Fibroblast of lung (primary cell): ENCODE measurements at places on chromosomes 4 and X. TPM values are rescaled to one million over a fixed set of nuclear protein-coding genes. Genes with fewer than 3 reads are reported as not detected.

The ATP8A1 gene
- 0.36 and 0.60 TPM in 2 replicates for polyA plus RNA-seq

The CWH43 gene
- not detected in 2 replicates for polyA plus RNA-seq

The SATL1 gene
- not detected in 2 replicates for polyA plus RNA-seq

The PAGE5 gene
- polyA plus RNA-seq = not detected in 2 replicates

DNA sequence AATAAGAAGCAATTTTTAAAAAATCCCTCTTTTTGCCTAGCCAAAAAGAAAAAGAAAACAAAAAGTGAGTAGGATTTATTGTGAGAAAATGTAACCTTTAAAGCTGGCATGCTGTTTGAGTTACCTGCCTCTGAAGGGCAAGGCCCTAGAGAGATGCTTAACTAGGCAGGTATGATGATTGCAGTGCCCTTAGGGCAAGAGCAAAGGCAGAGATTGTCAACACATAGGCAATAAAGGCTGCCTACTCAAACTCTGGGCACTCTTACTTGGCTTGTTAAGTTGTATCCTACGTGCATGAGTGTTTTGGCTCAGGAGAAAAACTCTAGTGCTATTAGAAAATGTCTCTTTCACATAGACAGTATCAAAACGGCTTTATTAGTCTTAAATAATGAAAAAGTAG lies 306.0 kb downstream of the RPA4 start:
- DNase-seq = no peak
